ENCODE measurements at places on chromosomes 7 and 10. TPM values are rescaled to one million over a fixed set of nuclear protein-coding genes. Genes with fewer than 3 reads are reported as not detected.

Gene WIPF3
- 0.95 TPM for total RNA-seq

Gene NEUROD6
- total RNA-seq: not detected

Gene FRMD4A
- 32.9 TPM for total RNA-seq

Gene MRPS33
- 32.7 TPM for total RNA-seq

Gene COL28A1
- total RNA-seq: 9.7 TPM

Gene KCNIP2
- 2.4 TPM for total RNA-seq

Gene STEAP1B
- total RNA-seq: 3.2 TPM

Gene SEMA4G
- total RNA-seq: 1.2 TPM

Gene AKR1C8
- not detected for total RNA-seq

Gene ACTL6B
- total RNA-seq: 0.69 TPM

Gene NODAL
- not detected for total RNA-seq

Gene CYP26C1
- not detected for total RNA-seq

GRCh38 chr10:79146611-79147130 lies 77.9 kb downstream of the ZMIZ1 start:
- no peak for DNase-seq

DNA sequence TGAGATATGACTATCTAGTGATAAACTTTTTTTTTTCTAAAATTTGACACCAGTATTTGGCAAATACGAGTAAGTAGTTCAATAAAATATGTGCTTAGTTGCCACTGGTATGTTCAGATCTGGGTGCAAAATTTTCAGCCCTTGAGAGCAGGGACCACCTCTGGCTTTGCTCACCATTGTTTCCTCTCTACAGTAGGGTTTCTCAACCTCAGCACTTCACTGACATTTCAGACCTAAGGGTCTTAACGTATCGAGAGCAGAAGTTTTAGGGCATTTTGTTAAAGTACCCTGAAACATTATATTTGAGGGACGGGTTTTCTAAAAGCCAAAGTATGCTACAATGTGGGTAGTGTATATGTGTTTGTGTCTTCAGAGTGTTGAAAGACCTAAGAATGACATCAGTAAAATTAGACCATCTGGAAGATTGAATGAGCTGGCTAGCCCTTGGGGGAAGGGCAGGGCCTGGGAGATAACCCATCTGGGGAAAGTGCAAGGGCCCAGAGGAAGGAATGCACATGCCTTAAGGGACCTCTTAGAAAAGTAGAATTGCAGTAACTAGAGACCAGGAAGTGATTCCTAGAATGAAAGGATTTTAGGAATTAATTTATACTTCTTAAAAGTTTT lies 11.8 kb downstream of the BZW2 start:
- DNase-seq: no peak

DNA sequence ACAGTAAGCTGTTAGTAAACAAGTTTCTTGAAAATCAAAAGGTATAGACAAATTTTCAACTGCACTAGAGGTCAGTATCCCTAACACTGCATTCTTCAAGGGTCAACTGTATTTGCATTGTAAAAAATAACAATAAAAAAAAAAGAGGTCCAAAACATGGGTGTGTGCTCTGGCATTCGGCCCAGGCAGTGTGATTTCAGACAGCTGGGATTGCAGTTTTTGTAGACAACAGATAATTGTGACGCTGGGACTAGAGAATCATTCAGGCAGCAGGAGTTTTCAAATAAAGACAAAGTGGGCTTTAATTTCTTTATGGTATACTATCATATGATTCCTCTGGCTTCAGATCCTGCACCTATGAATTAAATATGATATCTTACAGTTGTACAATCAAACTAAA lies 543.2 kb upstream of the SEMA3D start:
- DNase-seq: no peak

- DNase-seq: no peak
These were observed 58.4 kb upstream of the PCGF5 start for GRCh38 chr10:91162050-91162494.

DNA sequence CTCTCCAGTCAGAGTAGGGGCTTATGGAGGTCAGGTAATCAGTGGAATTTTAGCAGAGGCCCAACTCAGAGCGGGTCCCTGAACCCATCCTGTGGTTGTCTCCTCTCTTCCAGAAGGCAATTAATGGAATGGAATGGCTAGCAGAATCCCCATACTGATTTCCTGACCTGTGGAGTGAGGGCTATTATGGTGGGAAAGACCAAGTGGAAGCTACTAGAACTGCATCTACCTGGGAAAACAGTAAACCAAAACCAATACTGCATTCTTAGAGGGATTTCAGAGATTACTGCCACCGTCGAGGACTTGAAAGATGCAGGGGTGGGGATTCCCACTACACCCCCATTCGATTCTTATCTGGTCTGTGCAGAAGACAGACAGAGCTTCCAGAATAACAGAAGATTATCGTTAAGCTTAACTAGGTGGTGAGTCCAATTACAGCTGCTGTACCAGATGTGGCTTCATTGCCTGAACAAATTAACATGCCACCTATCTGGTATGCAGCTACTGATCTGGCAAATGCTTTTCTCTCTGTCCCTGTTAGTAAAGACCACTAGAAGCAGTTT lies 73.2 kb downstream of the LMBR1 start:
- no peak for DNase-seq

DNA sequence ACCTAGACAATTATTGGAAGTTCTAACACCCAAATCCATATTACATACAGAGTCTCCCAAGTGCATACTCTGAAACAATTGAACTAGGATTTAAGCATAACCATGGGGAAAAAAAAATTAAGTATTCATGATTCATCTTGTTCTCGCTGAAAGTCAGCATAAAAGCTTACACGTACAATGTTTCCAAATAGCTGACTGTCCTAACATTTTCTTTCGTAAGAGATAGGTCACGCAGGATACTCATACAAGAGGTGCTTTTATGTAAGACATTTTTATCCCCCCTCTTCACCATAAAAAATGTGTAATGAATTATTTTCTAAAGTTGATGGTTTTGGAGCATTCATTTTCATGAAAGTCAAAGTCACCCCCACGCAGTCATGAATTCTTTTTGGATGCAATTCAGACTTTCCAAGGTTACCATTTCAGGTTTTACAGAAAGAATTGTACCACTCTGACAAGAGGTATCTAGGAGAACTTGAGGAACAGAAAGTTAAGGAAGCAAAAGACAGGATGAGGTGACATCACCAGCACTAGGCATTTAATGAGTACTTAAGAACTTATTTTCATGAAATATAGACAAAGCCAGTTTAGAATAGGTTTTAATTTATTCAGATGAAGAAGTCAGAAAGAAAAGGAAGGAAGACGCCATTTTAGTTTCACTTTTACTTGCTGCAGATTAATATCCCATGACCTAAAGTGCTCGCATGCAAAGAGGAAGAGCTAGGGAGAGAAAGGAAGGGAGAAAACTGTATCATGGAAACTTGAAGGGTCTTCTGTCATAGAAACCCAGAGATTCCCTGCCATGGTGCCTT lies 55.8 kb downstream of the TMEM26 start:
- no peak for DNase-seq

DNA sequence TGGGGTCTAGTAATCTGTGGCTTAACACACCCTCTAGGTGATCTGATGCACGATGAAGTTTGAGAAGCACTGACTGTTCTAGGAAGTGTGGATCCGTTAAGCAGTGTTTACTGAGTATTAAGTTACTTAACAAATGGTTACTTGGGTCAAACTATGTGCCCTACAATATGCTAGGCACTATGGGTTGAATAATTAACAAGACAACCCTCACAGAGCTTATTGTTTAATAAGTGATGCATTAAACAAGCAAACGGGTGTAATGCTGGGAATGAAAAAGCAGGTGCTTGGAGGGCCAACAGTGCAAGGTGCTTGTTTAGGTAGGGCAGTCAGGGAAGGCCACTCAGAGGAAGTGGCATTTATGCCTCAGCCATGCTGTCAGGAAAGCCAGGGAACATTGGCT lies 378.0 kb upstream of the PODXL start:
- no peak for DNase-seq

- no peak for DNase-seq
These were observed 30.5 kb downstream of the BICC1 start for GRCh38 chr10:58543141-58543540.

DNA sequence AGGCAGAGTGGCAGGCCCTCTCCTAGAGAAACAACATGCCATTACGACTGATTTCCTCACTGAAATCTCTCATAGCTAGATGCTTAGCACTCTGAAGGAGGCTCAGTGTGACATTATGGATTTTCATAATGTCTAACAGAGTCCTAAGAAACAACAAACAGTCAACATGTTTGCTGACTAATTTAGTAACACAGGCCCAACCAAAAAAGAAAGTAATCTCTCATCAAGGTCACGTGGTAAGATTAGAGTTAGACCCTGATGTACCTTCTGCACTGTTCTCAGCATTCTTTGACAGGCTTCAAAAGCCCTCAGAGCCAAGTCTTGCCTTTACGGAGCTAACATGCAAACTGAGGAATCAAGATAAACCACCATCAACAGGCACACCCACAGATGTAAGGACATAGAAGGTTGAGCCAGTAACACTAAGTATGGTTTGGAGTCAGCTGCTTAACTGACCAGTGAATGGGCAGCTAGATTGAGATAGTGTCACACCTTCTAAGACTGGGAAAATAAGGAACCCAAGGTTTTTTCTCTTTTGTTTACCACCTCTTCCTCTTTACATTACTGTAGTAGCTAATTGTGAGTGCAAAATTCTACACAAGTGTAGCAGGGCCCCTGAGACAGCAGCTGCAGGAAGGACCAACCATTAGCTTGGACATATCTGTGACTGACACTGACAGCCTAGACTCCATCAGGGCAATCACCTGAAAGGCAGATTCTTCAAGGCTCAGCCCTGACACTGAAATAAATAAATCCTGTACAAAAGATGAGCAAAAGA lies 15.3 kb upstream of the KCNIP2 start:
- no peak for DNase-seq

GRCh38 chr10:132457328-132458070 lies 60.5 kb downstream of the PWWP2B start:
- no peak for DNase-seq

- DNase-seq: no peak
These were observed 345.2 kb upstream of the SHH start for GRCh38 chr7:156157409-156158012.

GRCh38 chr7:22173685-22174573 lies 183.0 kb downstream of the RAPGEF5 start:
- no peak for DNase-seq

- DNase-seq: no peak
These were observed 22.7 kb upstream of the AGFG2 start for GRCh38 chr7:100516135-100516812.

GRCh38 chr10:6346631-6347030 lies 143.9 kb downstream of the PFKFB3 start:
- DNase-seq: no peak

- no peak for DNase-seq
These were observed 203.2 kb downstream of the AHR start for GRCh38 chr7:17501441-17502212.

DNA sequence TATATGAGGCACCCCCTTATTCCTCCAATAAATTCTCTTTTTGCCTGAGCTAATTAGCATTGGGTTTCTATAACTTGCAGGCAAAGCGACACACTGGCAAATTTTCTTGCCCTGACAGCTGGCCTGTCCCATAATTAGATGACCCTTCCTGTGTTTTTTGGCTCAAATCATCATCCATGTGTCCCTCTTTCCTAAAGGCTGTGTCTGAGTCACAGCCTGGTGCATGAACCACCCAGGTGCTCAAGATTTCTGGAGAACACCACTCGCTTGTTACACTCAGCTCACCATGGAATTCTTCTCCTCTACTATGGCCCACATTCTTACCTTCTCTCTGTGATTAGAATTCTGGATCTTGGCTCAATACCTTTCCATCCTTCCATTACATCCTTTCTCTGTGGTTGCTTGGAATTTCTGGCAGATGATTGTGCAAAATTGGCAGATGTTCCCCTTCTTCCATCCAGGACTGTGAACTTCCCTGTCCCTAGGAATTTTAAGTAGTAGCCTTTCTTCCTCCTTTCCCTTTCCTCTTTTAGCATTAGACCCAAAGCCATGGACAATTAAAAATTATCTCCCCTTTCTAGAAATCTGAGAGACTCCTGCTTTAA lies 116.0 kb upstream of the ANKRD1 start:
- no peak for DNase-seq

DNA sequence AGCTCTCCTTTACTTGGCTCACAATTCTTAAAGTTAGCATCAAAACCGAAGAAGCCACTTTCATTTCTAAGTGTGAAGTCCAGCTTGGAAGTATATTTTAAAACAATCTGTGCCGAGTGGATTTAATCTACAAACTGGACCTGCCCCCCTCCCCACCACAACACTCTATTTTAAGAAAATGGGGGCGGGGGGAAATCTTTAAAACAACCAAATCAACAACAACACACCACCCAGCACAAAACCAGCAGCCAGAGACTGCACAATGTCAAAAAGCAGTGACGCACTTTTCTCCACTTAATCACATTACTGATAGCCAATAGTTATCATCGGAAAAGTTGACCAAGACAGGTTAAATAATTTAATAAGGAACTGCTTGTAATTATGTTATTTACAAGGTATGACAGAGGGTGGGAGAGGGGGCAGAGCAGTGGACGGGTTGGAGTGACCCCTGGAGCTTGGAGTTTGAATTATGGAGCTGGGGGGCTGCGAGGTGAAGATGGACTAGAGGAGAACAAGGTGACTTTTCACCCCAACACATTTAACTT lies 2.8 kb downstream of the EBF3 start:
- no peak for DNase-seq

GRCh38 chr10:113620511-113620910 lies 43.3 kb downstream of the NRAP start:
- no peak for DNase-seq

DNA sequence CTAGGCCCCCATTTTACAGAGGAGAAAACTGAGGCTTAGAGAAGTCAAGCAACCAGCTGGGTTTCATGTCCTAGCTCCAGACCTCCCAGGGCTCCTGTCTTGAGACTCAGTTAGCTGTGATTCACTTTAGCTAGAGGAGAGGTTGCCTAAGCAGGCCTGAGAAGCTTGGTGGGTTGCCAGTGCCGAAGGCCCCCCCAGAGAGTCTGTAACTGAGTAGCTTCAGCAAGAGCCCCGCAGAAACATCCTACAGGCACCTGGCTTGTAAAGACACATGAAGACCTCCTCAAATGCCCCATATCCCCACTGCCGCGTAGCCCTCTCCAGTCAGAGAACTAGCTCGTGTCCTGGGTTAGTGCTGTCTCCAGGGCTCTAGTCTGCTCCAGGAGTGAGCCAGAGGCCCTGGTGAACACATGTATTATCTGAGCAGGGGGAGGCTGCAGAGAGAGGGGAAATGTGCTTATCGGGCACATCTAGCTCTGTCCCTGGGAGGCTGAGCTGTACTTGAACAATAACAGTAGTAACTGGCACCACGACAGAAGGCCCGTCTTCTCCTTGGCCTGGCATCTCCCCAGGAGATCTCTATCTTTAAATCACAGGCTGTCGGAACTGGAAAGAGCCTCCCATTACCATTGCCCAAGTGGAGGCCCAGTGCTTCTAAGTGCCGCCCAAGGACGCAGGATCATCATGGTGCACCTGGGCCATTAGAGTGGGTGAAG lies 28.9 kb downstream of the UNC5B start:
- no peak for DNase-seq
